Activated CD4-positive, alpha-beta memory T cell treated with anti-CD3 and anti-CD28 coated beads for 36 hours (primary cell): ENCODE measurements at places on chromosomes 3 and 15. TPM values are rescaled to one million over a fixed set of nuclear protein-coding genes. Genes with fewer than 3 reads are reported as not detected.

DNA sequence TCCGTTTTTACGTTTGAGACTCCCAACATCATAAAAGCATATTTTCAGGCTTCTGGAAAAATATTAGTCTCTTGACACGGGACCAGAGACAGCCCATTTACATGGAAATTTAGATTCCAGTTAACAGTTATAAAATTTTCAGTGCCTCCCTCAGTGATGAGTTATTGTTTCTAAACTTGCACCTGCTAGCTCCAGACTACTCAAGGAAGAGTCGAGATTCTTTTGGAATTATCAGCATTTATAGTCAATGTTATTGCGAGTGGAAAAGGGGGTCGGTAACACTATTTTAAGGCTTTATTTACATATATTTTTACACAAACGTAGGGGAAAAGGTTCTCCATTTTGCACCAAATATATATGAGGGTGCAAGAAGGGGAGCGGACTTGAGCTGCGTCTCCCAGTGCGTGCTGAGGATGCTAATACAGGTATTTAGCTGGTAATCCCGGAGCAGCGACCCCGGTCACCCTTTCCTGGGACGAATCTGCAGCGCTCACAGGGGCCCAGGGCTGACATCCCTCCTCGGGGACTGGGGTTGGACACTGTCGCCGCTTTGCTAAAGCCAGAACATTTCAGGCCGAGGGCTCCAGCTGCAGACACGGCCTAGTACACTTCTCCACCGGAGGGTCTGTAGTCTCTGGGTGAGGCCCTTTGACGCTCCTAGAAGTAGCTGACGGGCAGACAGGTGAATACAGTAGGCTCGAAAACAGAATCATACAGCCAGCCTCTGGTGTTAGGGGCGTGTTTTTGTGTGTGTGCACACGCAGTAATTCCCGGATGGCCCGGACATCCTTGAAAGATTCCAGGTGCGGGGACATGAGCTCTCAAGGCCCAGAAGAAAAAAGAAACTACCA, 729 bp upstream of the ZBTB11 start:
- no peak for DNase-seq

DNA sequence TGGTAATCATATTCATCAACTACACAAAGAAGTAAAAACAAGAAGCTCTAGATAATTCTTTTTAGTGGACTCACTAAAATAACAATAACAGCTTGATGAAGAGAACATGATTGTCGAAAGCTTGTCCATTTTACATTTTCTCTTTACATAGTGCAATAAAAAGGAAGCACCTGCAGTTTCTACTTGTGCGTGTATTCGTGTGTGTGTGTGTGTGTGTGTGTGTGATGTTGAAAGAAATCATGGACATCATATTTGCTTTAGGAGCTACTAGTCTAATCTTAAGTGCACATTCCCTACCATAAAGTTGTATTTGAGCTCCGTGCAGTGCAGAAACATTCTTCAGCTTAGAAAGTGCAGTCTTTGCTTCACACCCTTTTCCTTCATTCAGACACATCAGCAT, 288.8 kb downstream of the ZBTB20 start:
- DNase-seq: no peak

- DNase-seq: no peak
These were observed 30.9 kb downstream of the C3orf18 start for GRCh38 chr3:50536471-50537180.

DNA sequence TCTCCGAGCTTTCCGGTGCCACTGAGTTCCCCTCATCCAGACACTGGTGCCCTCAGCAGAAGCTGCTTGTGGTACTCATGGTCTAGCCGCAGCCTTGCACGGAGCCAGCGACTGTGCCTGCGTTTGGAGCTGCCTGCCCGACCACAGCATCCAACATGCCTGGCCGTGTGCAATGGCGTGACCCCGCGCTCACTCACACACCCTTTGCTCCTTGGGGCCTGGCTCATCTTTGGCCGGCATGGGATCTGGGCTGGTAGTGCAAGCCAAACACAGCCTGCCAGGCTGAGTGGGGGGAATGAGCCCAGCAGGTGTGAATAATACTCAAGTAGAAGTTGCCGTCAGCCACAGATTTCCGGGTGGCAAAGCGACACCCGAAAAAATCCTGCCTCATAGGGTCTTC, 1178.7 kb upstream of the GBE1 start:
- no peak for DNase-seq

DNA sequence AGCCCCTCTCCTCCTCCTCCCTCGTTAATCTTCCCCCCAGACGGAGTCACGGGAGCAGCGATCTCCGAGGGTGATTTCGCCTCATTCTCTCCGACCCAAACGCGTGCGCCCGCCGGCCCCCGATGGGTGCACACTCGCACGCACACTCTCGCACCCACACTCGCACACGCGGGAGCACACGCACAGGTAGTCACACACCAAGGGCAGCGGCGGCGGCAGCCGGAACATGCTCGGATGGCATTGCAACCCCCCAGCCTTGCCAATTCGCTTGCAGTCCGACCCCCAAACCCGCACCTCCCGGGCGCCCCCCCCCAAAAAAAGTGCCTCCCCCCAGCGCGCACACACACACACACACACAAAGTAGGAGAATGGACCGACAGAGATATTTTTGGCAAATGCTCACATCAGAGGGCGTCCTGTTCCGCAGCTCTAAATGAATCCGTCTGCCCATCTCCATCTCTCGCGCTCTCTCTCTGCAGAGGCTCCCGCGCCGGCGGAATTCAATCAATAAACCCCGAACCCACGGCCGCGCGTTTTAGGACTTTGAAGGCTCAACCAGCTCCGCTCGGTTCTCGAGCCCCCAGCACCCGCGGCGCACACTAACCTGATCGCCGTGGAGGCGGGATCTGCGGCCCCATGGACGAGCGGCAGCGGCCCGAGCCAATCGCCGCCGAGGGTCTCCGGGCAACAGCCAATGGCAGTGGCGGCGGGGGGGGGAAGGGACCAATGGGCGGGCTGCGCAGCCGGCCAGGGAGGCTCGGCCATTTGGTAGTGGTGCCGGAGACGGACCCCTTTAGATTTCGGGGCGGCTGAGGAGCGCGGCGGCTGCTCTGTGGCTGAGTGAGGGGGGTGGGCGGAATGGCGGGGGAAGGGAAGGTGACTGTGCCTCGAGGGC, at the start of gene ANP32A:
Gene ANP32A, minus strand, starts transcription at position 601 of the 895 bp plus-strand sequence. Its CDS starts 144 bp downstream, at position 457.
- peak; percentile 96 for DNase-seq

- no peak for DNase-seq
These were observed 24.2 kb upstream of the BUB1B start for GRCh38 chr15:40136470-40137302.

DNA sequence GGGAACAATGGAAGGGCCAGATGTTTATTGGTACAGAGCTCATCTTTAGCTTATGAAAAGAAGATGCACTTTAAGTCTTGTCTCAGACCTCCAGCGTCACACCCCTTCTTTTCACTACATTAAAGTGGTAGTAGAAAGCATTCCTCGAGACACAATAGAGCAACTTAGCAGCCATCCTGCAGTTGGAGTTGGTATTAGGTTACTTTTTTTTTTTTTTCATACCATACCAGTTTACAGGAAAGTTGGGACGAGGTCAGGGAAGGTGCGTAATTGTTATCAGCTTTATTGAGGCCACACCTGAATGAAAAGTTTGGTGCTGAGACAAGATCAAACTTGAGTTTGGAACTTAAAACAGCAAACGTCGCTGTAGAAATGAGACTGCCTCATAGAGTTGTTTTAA, 203.8 kb downstream of the SOX2 start:
- DNase-seq: no peak

DNA sequence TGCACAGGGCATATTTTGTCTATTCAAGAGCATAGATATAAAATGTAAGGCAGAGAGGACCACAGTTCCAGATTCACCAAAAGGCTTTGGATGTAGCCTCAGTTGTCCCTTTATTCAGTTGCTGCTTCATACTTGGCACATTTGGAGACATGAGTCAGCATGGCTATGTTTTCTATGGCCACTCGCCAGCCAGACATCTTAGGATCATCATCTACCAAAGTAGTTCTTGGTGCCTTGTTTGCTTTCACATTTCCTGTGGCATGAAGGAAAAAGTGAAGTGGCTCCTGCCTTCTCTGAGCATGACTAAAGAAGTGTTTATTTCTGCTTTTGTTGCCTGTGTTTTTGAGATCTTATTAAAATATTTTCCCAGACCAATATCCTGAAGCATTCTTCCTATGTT, 7.2 kb downstream of the SUSD5 start:
- DNase-seq: no peak

DNA sequence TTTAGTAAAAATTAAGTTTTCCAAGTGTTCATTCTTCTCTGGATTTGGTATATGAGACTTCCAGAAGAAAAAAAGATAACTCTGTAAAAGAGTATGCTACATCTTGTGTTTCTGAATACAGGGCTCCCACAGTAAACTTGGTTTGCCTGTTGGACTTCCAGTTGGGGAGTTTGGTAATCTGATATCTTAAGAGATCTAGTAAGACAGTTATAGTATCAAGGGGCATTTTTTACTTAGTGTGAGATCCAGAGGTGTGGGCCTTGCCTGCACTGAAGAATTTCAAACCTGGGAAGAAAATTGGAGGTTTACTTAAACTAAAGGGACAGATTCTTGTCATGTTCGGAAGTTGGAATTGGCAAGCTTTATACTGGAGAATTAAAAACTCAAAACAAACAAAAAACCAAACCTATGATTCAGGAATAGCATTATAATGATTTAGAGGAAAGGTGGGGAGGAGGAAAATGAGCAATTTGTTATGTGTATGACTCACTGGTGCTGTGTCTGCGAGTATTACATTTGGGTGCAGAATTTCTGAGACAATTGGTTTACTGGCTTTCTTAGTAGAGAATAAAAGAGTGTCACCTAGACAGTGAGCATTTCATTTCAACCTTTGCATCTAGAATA, 58.9 kb upstream of the ULK4 start:
- DNase-seq: no peak

DNA sequence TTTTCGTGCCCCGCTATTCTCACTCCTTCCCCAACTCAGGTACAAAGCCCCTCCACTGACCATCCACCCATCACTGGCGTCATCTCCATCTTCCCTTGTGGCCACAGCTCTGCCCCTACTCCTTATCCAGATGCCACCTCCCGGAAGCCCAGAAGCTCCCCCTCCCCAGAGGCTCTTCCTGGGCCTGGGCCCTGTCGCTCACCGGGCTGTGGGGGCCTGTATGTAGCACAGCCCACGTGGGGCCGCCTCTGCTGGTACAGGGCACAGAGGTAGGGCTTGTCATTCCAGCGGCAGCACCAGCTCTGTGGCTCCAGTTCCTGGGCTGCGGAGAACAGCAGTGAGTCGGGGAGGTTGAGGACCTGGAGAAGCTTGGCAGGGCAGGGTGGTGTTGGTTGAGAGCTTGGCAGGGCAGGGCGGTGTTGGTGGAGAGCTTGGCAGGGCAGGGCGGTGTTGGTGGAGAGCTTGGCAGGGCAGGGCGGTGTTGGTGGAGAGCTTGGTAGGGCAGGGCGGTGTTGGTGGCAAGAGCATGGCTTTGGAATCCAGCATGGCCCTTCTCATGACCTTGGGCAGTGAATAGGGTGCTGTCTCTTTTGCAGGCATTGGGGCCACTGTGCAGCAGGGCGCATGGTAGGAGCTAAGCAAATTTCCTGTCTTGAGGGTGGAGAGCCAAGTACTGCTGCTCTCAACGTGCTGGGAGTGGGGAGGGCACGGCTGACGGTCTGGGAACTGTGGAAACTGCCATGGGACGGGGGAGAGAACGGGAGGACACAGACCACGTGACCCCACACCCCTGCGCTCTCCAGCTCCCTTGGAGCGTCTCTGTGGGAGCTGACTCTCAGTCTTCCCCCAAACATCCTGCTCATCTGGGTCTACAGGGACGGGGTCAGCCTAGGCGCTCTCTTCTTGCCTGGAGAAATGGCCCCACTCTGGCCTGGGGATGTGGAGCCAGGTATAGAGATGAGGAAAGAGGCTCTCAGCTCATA, 43.4 kb downstream of the MUC20 start:
- DNase-seq: no peak

- no peak for DNase-seq
These were observed 56.0 kb downstream of the PDE8A start for GRCh38 chr15:85037641-85038040.

- peak; percentile 67 for DNase-seq
These were observed 24.7 kb downstream of the CEMIP start for GRCh38 chr15:80803580-80804525.

DNA sequence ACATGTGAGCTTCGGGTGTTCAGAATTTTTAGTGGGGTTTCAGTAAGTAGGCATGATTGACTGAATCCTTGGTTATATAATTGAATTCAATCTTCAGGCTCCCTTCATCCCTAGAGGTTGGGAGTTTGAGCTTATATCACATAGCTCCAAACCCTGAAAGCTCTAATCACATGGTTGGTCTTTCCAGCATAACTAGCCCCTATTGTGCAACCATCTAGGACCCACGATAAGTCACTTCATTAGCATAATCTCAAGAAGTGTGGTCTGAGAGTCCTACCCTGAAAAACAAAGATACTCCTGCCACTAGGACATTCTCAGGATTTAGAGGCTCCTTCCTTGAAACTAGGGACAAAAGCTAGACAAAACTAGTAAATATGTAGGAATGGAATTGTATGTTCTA, 348.9 kb upstream of the CBLB start:
- no peak for DNase-seq

DNA sequence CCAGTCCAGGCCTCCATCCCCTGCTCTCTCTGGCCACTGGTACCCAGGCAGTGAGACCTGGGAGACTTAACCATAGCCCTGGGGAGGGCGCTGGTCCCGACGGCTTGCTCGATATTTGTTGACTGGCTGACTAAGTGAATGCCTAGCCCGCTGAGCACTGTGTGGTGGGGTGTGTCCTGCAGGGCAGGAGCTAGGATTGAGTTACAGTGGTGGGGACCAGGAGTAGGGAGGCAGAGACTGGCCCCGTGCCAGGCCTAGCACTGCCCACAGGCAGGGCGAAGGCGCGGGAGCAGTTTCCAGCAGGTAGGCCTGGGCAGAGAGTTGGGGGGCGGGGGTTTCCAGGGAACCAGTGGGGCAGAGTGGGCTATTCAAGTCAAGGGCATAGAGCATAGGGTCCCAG, at the start of gene VILL:
Gene VILL, plus strand, starts transcription at position 260 of the 400 bp plus-strand sequence. CDS start 2,887 bp downstream, outside the sequence.
- DNase-seq: peak; percentile 6

- DNase-seq: no peak
These were observed 54.5 kb upstream of the GATA2 start for GRCh38 chr3:128547368-128547987.

- no peak for DNase-seq
These were observed 95.4 kb downstream of the PLOD2 start for GRCh38 chr3:146065573-146066006.

- DNase-seq: no peak
These were observed 7.9 kb upstream of the PIK3CB start for GRCh38 chr3:138842483-138843188.

Gene COPG1
- 162 TPM for total RNA-seq

Gene PIF1
- total RNA-seq: 23.6 TPM

Gene CYP11A1
- total RNA-seq: not detected

Gene ACP3
- not detected for total RNA-seq

Gene TMIE
- 0.93 TPM for total RNA-seq

Gene HDC
- 0.87 TPM for total RNA-seq

Gene STRIT1
- total RNA-seq: not detected

Gene GPR156
- not detected for total RNA-seq

Gene U2SURP
- 178 TPM for total RNA-seq

Gene STAG1
- 32.3 TPM for total RNA-seq

Gene ABHD14A
- total RNA-seq: 7.9 TPM

Gene COLQ
- 1.5 TPM for total RNA-seq
